ENCODE measurements at places on chromosomes 2 and 18.

DNA sequence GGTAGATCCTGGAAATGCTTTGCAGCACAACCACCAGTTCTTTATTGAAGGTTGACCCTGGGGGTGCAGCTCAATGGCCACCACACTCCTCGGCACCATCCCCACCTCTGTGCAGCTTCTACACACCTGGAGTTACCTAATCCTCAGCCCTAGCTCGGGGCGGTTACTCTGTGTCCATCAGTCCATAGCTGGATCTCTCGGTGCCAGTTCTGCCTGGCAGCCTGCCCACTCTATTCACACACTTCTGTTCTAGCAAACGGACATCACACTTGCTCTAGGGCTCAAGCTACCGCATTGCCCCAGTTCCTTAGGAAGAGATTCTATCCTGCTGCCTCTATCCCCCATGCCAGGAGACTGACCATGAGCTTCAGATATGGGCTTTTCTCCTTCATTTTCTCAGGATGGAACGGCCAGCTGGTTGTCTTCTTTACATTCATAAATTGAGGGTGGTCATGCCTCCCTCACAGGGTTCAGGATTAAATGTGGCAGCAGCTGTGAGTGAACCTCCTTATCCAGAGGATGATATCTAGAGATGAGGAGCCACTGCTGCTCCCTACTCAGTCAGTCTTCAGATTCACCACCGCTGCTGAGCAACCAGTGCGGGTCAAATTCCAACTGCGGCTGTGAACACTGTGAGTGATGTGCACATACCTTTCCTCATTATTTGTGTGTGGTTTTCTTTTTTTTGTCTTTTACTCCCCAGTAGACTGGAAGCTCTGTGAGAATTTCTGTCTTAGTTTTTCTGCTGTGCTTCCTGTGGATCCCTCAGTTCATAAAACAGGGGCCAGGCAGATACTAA is 66.9 kb upstream of the TRIB2 start:
- DNase-seq: no peak

- no peak for DNase-seq
Measured at GRCh38 chr2:151936626-151937025, 108.4 kb upstream of the ARL5A start.

DNA sequence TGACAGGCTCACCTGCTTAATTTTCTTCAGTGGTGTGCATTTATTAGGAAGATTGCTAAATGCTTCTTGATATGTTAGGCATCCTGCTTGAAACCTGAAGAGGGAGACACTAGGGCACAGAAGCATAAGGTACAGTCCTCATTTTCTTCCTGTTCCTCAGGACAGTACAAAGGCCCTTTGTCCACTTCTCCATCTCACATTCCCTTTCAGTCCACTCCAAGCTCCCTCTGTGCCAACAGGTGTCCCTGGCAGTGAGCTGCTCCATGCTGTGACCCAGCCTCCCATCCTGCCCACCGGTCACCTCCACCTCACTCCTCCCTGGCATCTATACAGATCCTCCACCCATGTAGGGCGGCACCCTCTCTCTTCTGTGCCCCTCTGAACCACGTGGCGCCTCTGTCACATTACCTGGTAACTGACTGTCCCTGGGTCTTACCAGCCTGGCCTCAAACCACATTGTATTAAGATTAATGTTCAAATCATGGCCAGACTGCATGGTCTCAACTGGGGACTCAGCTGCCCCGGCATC is 162.8 kb downstream of the VAPA start:
- DNase-seq: no peak

DNA sequence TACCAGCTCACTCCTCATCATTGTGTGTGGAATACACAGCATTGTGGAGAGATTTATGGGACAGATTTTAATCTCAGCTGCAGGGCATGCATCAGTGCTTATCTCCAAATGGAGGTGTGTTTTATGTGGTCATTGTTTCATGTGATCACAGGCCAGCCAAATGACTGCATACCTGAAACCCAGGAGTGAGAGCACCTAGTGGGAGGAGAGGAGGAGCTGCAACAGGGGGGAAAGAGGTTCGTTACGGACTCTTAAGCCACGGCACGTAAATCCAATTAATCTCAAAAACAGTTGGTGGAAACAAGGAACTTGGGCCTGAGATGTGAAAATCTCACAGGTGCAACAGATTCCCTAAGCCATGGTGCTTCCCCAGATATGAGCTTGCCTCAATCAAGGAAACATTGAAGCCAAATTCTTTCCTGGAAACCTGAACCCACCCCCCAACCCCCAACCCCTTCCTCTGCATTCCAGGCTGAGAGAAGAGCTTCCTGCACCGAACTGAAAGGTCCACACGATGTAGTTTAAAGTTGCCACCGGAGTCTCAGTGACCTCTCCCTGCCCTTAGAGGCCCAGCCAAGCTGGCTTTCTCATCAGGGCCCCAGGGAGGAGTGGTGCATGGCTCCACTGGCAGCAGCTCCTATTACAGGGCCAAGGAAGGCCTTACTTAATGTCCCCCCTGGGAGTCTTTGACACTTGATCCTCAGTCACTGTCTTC is 167.4 kb downstream of the C1D start:
- DNase-seq: no peak

DNA sequence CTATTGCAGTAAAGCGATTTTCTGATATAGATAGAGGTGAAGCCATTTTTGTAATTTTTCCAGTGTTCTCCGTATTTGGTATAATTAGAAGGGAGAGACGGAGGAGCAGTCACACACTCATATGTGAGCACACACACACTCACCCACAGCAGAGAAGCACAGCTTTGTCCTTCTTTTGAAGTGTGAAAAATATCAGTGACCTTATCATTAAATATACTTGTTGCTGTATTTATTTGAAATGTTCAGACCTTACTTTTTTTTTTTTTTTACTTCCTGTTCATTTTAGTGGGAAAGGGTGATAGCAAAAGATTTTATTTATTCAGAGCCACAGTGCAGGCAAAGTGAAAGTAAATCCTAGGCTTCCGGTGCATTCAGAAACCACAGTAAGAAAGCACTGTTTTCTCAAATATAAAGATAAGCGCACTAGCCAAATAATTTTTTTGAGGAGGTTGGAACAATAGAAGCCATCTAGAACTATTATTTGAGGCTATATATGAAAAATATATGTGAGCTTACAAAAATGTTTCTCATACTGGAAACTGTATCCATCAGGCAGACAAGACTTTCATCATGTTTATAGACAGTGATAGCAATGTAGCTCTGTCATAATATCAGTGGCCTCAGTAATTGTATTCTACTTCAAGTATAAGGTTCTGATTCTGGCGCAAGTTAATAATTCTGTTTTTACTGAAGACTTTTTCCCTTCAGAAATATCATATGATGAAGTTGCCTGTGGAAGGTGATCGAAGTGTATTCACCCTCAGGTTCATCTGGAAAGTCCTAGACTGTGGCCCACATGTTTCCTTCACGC is 37.2 kb downstream of the TSHZ1 start:
- no peak for DNase-seq

DNA sequence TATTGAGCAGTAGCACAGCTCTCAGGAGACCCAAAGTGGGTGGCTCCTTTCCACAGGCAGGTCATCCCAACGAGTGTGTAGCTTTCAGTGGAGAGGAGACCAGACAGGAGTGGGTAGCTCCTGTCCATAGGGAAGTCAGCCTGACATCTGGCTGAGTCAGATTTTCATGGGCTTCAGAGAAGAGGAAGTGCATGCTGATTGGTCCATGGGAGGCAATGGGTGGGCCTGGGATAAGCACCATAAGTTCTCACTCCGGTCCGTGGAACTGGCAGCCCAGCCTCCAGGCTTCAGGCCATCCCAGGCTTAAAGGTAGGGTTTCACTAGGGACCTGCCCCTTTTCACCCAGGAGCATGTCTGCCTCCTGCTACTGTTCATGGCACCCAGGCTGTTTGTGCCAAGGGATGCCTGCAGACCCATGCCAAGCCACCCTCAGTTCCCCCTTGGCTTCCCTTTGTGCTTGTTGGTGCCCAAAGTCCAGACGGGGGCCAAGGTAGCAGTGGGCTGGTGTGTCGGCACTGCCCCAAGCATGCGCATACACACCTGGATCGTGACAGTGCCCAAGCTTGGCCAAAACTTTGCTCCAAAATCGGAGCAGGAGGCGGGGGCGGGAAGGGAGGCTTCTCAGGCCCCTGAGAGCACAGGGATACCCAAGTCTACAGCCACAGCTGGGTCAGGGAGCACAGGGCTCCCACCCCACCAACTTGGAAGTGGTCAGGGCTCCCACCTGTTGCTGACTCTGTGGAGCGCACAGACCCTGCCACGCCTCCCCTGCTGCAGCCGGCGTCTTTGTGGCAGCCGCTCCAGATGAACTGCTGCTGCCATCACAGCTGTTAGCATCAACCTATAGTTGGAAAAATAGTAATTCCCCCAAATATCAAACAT is 26.4 kb downstream of the MARCHF7 start:
- DNase-seq: no peak

DNA sequence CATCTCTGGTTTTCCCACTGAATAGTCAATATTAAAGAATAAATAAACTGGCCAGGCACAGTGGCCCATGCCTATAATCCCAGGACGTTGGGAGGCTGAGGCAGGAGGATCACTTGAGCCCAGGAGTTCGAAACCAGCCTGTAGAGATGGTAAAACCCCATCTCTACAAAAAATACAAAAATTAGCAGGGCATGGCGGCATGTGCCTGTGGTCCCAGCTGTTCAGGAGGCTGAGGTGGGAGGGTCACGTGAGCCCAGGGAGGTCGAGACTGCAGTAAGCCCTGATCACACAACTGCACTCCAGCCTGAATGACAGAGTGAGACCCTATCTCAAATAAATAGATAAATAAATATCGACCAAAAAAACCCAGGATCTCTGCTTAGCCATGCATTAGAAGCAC is 50.2 kb upstream of the BIN1 start:
- DNase-seq: no peak

DNA sequence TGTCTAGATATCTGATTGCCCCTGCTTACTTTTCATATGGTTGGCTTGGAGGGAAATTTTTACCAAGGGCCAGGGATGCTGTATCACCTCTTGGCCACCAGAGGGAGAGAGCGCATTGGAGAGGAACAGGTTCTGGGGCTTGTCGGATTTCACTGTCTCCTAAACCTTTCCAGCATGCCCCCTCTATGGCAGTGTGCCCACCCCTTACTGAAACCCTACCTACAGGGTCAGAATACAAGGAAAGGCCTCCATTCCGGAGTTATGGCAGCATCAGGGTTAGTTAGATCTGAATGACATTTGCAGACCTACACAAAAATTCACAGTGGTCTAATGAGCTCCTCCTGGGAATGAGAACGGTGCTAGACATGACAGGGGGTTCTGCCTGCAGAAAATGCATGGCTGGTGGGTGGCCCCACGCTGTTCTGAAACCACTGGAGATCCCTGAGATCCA is 5.8 kb downstream of the SLC14A2 start:
- peak; percentile 3 for DNase-seq

GRCh38 chr2:148967578-148967977 is 70.9 kb upstream of the LYPD6B start:
- DNase-seq: no peak

- no peak for DNase-seq
Measured at GRCh38 chr2:20524412-20525040, 77.7 kb downstream of the RHOB start.

GRCh38 chr2:95001701-95002100 is 23.8 kb upstream of the MAL start:
- no peak for DNase-seq

DNA sequence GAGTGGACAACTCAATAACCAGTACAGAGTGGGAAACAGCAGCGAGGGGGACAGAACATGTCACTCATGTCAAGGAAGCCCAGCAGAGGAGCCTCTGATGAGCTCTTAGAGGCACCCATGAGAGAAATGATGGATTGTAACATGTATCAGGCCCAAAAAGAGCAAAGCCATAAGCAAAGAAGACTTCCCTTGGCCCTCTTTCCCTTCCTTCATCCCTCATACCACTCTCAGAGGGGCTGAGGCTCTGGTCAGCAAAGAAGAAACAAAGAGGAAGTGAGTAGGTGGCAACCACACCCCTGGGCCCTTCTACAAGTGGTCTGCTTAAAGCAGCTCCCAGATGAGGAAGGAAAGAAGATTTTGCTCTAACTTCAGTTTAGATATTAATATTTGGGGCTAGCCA is 112.8 kb downstream of the CDC42EP3 start:
- DNase-seq: no peak

DNA sequence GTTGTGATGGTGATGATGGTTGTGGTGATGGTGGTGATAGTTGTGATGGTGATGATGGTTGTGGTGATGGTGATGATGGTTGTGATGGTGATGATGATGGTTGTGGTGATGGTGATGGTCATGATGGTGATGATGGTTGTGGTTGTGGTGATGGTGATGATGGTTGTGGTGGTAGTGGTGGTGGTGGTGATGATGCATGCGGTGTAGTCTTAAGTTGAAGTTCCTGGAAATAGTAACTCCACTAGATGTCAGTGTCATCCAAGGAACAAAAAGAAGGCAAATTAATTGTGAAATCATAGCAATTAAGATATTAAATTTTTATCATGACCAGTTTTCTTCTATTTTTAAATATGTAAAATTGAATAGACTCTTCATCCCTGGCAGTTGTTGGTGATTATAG is 309.2 kb downstream of the AGAP1 start:
- no peak for DNase-seq

GRCh38 chr2:73386342-73386868 is 769 bp downstream of the ALMS1 start:
- DNase-seq: no peak

DNA sequence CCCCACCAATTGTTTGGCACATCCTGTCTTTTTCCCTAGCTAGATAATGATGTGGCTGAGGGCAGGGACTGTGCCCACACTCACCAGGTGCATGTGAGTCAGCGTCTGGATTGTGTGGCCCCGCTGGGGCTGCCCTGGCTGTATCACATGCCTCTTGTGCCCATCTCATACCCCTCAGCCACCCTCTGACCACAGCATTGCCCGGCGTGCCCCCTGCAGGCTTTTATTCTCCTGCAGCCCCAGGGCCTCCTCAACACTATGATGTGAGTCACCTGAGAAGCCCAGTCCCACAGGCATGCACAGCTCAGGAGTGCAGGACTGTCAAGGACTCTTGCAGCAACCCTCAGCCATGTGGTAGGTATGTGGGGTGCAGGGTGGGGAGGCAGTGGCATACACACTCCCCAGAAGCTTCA is 14.8 kb upstream of the STEAP3 start:
- no peak for DNase-seq

DNA sequence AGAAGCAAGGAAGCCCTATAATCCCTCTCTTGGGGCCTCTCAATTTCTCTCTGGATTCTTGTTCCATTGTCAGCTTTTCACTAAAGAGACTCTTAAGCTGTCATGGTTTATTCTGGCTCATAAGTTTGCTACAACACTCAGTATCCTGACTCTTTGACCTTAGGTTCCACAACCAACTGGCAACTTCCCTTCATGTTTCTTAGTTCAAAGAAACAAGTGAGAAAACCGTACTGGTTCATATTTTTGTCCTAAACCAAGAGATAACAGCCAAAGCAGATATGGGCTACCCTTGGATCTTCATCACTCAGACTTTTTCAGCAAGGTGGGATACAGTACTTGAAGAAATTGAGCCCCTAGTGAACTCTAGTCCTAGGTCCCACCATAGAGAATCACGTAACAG is 109.9 kb upstream of the CRIM1 start:
- no peak for DNase-seq

GRCh38 chr2:239814116-239814860 is 210.9 kb downstream of the NDUFA10 start:
- DNase-seq: no peak

- no peak for DNase-seq
Measured at GRCh38 chr2:60356346-60356745, 197.1 kb downstream of the BCL11A start.
